ENCODE measurements at places on chromosomes 12 and 14.

DNA sequence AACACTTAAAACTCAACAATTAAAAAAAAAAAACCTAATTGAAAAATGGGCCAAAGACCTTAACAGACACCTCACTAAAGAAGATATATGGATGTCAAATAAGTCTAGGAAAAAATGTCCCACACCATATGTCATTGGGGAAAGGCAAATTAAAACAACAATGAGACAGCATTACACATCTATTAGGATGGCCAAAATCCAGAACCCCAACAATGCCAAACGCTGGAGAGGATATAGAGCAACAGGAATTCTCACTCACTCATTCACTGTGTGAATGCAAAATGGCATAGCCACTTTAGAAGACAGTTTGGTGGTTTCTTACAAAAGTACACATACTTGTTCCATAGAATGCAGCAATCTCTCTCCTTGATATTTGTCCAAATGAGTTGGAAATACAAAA is 173.7 kb downstream of the SLC25A21 start:
- DNase-seq = no peak

GRCh38 chr12:66763467-66763866 is 84.6 kb upstream of the GRIP1 start:
- no peak for DNase-seq

DNA sequence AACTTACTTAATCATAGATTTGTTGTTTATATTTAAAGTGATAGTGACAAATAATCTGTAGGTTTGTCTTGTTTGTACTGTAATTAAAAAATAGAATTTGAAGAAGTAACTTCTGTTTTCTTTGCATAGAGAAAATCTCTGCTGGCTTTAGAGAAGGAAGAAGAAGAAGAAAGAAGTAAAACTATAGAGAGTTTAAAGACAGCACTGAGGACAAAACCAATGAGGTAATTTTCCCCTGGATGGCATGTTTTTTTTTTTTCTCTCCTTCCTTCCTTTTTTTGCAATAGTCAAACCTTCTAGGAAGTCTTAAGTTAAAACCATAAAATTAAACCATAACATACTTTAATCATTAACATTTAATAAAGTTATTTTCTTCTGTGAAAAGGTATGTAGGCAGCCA is 131.9 kb downstream of the DAAM1 start:
- DNase-seq = no peak

DNA sequence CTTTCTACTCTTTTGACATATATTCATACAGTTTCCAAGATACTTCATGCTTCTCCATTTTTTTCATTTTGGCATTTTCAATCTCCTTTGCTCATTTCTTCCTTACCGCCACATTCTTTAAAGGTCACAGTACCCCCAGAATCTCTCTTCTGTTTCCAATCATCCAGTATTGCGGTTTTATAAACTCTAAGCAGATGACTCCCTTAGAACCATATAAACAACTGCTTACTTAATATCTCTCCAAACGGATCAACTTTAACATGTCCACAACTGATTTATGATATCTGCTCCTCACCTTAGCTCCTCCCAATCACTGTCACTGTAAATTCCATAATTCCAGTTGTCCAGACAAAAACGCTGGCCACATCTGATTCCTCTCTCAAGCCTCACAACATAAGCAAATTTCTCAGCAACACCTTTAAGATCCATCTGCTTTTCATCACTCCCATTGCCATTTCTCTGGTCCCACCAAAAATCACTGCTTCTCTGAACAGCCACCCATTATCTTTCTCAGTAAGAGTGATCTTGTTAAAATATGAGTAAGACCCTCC is 49.6 kb downstream of the HNRNPC start:
- no peak for DNase-seq

DNA sequence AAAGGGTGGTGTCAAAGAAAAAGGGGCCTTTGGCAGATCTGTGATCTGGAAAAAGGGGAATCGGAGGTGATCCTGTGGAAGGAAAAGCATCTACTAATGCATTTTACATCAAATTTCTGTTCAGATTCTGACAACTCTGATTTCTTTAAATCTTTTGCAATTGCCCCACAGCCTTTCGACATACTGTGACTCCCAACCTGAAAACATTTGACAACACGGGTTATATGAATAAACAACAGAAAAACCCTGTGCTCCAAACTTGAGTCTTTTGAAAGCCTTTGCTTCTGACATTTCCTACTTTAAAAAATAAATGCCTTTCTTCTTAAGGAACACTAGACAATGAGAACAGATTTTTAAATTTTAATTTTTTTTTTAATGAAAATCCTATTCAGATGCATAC is 231.9 kb upstream of the HMGA2 start:
- DNase-seq = no peak

GRCh38 chr12:102848832-102849231 is 68.2 kb downstream of the PAH start:
- DNase-seq = no peak

DNA sequence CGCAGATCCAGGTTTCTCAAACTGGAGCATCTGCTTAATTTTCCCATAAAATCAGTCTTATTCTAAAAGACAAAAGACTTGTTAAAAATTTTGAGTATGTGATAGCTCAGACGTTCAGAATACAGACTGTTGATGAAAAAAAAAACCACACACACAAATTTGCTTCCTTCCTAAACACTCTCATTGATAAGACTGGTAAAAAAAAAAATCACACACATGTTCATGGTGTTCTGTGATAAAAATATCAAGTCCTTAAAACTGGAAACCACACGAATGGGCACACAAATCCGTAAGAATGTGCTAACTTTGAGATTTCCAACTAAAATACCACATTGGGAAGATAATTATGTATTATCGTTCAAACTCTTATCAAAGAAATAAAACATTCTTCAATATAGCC is 6.7 kb upstream of the ARID4A start:
- no peak for DNase-seq

DNA sequence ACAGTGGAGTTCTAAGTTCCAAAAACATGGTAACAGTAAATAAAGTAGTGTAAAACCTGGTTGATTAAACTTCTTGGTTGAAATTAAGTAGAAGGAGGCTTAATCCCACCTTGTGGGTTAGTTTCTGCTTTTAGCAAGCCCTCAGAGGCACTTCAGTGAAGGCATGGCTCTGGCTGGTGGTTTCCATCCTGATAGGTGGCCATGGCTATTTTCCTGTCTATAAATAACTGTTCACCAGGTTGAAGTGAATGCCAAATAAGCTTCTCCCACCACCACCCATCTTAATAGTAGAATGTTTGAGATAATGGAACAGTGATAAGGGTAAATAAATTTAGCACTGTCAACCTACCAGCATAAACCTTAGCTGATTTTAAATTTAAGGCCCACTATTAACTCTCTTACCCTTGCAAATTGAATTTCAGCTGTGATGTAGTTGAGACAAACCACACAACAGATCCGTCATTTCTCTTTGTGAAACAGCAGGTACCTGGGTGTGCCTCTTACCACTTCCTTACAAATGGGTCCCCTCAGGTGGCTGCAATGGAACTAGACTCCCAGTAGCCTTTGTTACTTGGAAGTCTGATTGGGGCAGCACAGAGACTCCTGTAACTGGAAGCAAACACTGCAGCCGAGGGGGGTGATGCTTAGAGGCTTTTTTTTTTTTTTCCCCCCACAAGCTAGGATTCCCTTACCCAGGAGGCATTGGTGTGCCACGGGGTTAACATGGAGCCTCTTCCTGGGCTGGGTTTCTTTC is 41.4 kb downstream of the DAAM1 start:
- DNase-seq = no peak

- DNase-seq = no peak
These were observed 51.1 kb upstream of the KRAS start for GRCh38 chr12:25301798-25302197.

GRCh38 chr12:80059102-80059501 is 40.2 kb upstream of the OTOGL start:
- DNase-seq = no peak

Measured in effector CD8-positive, alpha-beta T cell (primary cell).